ENCODE measurements at places on chromosomes 4 and X. TPM values are rescaled to one million over a fixed set of nuclear protein-coding genes. Genes with fewer than 3 reads are reported as not detected.

DNA sequence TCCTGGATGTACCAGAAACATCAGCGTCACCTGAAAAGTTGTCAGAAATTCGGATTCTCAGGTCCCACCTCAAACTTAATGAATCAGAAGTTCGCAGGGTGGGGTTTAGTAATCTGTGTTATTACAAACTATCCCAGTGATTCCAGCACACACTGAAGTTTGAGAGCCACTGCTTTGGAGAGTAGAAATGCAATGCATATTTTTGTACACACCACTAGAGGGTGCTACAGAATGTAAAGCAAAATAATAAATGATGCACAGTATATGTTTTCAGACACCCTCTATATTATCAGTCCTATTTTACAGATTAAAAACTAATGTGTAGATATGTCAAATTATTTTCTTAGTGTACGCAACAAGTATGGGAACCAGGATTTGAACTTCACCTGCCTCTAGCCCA, 2.4 kb upstream of the MORF4L2 start:
- H3K27ac ChIP-seq: no peak overlapping the region
- no peaks in the 10 kb centered on the region for H3K27me3 ChIP-seq
- H3K4me1 ChIP-seq: no peaks in the 10 kb centered on the region

DNA sequence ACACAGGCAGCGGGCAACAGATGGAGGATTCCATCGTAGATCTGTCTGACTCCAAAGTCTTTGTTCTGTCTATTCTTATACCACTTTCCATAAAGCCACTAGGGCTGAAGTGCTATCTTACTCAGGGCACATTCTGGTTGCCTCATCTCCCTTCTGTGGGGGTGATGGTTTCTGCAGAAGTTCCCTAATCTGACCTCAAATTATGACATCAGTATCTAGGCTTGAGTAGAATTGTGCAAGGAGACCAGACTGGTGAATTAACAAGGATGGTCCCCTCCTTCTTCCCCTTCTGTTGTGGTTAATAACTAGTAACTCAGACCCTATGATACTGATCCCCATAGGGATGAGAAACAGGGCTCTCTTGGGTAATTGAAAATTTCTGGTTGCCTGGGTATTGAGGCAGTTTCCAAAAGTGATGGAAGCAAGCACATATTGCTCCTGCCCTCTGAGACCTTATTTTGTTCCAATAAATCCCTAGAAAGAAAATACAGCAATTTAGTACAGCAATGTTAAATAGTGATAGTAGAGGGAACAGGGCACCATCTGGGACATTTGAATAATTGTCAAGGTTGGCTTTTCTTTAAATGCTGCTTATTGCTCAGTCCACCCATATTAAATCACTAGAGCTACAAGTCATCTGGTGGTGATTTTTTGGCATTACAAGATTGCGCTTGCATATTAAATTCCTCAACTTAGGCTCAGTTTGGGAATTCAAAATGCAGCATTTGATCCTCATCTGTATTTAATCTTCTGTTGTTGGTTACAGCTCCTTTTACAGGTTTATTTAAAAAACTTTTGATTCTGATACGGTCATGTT, 57.3 kb upstream of the AP1S2 start:
- no peak for DNase-seq
- no peaks in the 10 kb centered on the region for H3K36me3 ChIP-seq
- no peak overlapping the region for H3K4me3 ChIP-seq
- peaks cover 9% of the 10 kb centered on the region for H3K4me1 ChIP-seq
- no peaks in the 10 kb centered on the region for H3K27me3 ChIP-seq

DNA sequence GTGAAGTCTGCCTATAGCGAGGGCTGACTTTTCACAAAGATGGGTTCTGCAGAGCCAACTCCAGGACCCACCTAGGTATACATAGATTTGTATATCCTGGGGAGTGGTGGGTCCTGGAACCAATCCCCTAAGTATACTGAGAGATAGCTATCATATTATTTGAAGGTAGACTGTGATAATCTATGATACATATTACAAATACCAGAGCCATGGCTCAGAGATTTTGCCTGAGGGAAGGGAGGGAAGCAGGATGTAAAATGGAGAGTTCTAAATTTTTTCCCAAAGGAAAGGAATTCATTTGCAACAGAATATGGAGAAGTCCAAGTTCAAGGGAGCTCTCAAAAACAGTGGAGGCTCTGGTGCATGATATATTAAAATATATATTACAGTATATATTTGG, 7.2 kb downstream of the TCEAL3 start:
- H3K27ac ChIP-seq: no peak overlapping the region
- no peak overlapping the region for H3K4me3 ChIP-seq
- no peak for DNase-seq
- H3K36me3 ChIP-seq: no peaks in the 10 kb centered on the region
- no peaks in the 10 kb centered on the region for H3K4me1 ChIP-seq

- no peaks in the 10 kb centered on the region for H3K27me3 ChIP-seq
- H3K4me1 ChIP-seq: no peaks in the 10 kb centered on the region
- H3K36me3 ChIP-seq: no peaks in the 10 kb centered on the region
- no peak for DNase-seq
- H3K4me3 ChIP-seq: no peak overlapping the region
Observed at GRCh38 chr4:149999485-150000074, 78.7 kb upstream of the DCLK2 start.

GRCh38 chr4:37793562-37793961, 32.9 kb upstream of the PGM2 start:
- DNase-seq: no peak
- H3K4me3 ChIP-seq: no peak overlapping the region
- no peaks in the 10 kb centered on the region for H3K36me3 ChIP-seq
- no peaks in the 10 kb centered on the region for H3K27me3 ChIP-seq
- H3K27ac ChIP-seq: no peak overlapping the region

DNA sequence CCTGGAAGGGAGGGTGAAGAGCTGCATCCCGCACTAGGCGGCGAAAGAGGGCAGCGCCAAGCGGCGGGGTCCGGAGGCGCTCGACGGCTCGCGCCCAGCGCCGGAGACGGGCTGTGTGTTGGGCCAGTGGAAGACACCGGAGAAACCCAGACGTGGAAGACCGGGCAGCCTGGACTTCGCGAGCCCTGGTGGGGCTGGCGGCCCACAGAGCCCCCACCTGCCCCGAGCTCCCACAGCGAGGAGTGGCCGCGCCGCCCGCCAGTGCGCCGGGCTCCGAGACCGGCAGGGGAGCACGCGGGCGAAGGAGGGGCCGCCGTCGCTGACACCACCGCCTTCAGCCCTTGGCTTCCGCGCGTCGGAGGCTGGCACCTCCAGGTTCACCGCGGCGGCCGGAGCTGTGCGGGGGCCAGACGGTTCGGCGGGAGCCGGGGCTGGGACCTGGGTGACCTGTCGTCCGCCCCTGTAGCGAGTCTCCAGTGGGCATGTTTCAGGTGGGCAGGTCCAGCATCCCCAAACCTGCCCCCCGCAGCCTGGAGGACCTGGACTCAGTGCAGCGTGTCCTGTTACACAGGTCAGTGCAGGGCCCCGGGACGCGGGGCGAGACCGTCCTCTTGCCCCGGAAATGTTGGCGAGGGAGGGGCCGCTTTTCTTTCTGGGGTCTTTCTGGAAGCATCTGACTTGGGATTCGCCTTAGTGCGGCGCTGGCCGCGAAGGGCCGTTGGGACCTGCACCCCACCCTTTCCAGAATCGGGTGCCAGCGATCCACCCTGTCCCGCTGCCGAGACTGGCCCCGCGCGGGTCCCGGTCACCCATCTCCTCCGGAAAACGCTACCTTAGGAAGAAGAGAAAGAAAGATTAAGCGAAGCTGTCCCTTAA, 9.6 kb upstream of the INTU start:
- peaks cover 15% of the 10 kb centered on the region for H3K27me3 ChIP-seq
- no peak overlapping the region for H3K27ac ChIP-seq
- H3K4me3 ChIP-seq: peak overlapping the region; percentile 69
- no peaks in the 10 kb centered on the region for H3K36me3 ChIP-seq
- no peaks in the 10 kb centered on the region for H3K4me1 ChIP-seq

GRCh38 chrX:67544281-67545035, 637 bp downstream of the AR start:
- no peaks in the 10 kb centered on the region for H3K36me3 ChIP-seq
- peak overlapping the region; percentile 80 for H3K4me3 ChIP-seq
- peak overlapping the region; percentile 52 for H3K27ac ChIP-seq
- H3K27me3 ChIP-seq: no peaks in the 10 kb centered on the region
- H3K4me1 ChIP-seq: no peaks in the 10 kb centered on the region

The TCEAL5 gene
- 6.6 TPM for total RNA-seq

GRCh38 chr4:19703391-19703790, 548.3 kb upstream of the SLIT2 start:
- DNase-seq: no peak
- H3K27ac ChIP-seq: no peak overlapping the region
- no peaks in the 10 kb centered on the region for H3K4me1 ChIP-seq
- H3K27me3 ChIP-seq: no peaks in the 10 kb centered on the region
- H3K4me3 ChIP-seq: no peak overlapping the region

DNA sequence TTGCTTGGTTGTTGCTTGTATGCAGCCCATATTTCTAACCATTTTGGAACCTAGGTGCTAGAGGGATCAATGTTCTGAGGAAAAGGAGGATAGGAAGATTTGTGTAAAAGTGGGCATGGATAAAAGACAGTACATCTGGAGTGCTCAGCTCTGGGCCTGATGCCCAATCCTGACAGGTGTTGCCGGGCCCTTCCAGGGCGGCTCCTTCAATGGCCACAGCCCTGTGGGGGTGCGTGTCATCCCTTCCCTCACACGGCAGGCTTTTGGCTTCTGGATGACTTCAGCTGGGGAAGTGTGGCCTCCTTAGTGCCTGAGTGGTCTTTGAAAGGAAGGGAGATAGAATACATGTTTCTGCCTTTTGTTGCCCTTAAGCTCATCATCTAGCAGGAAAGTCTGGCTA, 47.2 kb downstream of the NELFA start:
- H3K27ac ChIP-seq: no peak overlapping the region
- H3K4me1 ChIP-seq: no peaks in the 10 kb centered on the region
- no peaks in the 10 kb centered on the region for H3K27me3 ChIP-seq
- H3K36me3 ChIP-seq: peaks cover 27% of the 10 kb centered on the region
- no peak overlapping the region for H3K4me3 ChIP-seq
- no peak for DNase-seq

GRCh38 chr4:78766650-78767049, 9.5 kb upstream of the BMP2K start:
- no peak for DNase-seq
- no peak overlapping the region for H3K4me3 ChIP-seq
- H3K27ac ChIP-seq: no peak overlapping the region
- no peaks in the 10 kb centered on the region for H3K4me1 ChIP-seq
- no peaks in the 10 kb centered on the region for H3K36me3 ChIP-seq

DNA sequence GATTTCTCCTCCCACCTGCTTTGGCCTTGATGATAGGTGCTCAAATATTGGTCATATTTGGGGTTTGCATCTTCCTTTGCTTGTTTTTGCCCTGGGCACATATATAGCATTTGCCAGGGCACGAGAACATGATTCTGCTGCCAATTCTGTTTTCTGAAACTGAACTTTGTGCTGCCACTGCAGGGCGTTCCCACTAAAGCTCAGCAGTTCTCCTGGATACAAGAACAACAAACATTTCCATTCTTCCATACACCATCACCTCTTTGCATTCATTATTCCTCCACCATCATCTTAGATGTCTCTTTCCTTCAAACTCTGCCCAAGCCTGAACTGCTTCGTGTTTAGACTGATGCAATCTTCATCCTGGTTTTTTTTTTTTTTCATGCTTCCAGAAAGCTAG, 36.3 kb upstream of the GATB start:
- H3K4me1 ChIP-seq: peaks cover 3% of the 10 kb centered on the region
- no peak overlapping the region for H3K27ac ChIP-seq
- no peaks in the 10 kb centered on the region for H3K27me3 ChIP-seq
- DNase-seq: no peak

- H3K27me3 ChIP-seq: no peaks in the 10 kb centered on the region
- H3K36me3 ChIP-seq: no peaks in the 10 kb centered on the region
- no peak overlapping the region for H3K4me3 ChIP-seq
- H3K4me1 ChIP-seq: no peaks in the 10 kb centered on the region
- no peak for DNase-seq
Observed at GRCh38 chr4:156662921-156663320, 308.7 kb downstream of the PDGFC start.
